Glutamatergic neuron (in vitro differentiated cells): ENCODE measurements at places on chromosomes 13 and 19. TPM values are rescaled to one million over a fixed set of nuclear protein-coding genes. Genes with fewer than 3 reads are reported as not detected.

Gene DMKN
- total RNA-seq = 0.88 TPM

Gene ZC3H4
- 50.3 TPM for total RNA-seq

Gene FPR2
- not detected for total RNA-seq

Gene CGB3
- not detected for total RNA-seq

Gene LRCH1
- total RNA-seq = 40.6 TPM

Gene ZNF175
- total RNA-seq = 12.4 TPM

Gene ZNF543
- total RNA-seq = 16.7 TPM

DNA sequence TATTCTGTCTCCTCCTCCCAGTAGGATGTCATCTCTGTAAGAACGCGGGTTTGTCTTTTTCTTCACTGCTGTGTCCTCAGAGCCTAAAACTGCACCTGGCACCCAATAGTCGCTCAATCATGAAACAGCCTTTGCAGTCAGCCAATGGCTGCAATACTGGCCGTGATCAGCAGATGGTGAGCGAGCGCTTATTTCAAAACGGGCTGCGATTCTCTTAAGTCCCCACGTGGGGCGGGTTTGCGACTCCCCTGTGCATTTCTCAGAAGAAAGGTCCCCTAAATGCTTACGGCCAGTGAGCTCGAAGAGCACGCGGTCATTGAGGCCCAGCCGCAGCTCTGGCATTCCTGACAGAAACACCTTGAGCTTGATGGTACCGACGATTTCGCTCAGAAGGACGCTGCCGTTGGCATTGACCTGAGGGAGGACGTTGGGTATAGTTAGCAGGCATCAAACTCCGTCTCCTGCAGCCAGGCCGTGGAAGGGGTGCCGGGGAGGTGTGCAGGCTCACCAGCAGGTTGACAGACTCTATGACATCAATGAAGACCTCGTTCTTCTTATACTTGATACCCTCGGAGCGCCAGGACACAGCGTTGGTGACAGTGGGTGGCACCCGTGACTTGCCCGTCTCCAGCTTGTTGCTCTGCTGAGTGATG, 6.0 kb downstream of the AP1M2 start:
- DNase-seq = peak; percentile 89

DNA sequence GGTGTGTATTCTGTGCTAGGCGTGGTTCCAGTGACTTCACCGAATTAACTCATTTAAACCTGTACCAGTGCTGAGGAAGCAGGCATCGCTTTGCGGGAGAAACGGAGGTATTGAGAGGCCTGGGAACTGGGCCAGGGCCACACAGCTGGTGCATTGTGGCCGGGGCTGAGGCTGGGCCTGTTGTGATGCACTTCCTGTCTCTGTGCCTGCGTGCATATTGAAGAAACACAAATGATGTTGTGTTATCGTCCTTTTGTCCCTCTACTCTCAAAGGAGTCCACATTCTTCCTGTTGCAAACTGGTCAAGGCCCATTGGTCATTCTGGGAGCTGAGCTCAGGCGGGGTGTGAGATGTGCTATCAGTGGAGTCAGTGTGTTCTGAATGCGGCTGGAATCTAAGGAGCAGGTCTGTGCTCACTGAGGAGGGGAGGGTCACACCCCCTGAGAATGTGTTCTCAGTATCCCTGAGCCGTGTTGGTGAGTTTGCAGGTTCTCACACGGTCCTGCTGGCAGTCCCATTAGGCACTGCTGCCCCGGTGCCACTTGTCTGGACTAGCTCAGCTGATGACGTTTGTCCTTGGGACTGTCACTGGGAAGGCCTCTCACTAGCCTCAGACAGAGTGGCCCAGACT, 62.1 kb downstream of the ARHGEF7 start:
- no peak for DNase-seq

DNA sequence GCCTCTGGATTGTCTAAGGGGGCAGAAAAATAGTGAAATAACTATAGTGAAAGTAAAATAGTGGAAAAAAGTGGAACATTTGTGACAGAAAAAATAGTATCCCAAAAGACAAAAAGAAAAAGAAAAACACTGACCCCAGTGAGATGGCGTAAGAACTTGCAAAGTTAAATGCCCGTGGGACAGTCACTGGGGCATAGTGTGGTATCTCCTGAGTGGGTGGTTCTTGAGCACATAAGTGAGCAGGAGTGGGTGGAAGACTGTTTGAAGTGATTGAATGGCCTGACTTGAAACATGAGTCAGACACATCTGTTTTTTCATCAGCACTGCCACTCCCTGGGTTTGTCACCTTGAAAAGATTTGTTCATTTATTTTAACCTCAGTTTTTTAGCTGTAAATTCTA, 2.5 kb downstream of the ZNF430 start:
- no peak for DNase-seq

DNA sequence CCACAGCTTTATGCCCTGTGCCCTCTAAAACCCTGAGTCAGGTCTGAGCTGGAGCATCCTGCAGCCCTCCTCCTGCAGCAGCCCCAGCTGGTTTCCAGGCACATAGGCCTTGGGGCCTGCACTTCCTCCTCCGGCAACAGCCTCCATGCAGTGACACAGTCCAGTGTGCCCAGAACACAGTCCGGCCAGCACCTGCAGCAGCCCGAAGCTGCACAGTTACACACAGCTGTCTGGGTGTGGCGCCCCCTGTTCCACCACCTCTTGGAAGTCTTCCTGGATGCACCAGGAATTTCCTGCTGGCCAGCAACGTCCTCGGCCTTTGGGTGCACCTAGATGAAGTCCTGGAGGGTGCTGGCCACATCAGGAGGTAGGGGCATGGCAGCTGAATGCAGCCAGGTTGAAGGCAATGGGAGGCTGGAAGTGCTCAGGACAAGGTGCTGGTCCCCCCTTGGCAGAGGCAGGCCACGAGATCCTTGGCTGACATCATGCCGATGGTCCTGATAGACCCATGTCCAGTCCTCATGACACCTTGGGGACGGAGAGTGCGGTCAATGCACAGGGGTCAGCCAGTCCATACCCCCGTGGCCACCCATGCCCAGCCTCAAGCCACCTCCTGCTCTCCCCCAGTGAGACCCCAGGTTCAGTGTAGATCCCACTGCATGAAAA, 27.1 kb upstream of the PARP4 start:
- DNase-seq = no peak

- DNase-seq = no peak
Measured at GRCh38 chr19:54387991-54388801, 23.5 kb upstream of the LAIR1 start.

- DNase-seq = no peak
Measured at GRCh38 chr13:46570273-46570672, 17.3 kb downstream of the LRCH1 start.

DNA sequence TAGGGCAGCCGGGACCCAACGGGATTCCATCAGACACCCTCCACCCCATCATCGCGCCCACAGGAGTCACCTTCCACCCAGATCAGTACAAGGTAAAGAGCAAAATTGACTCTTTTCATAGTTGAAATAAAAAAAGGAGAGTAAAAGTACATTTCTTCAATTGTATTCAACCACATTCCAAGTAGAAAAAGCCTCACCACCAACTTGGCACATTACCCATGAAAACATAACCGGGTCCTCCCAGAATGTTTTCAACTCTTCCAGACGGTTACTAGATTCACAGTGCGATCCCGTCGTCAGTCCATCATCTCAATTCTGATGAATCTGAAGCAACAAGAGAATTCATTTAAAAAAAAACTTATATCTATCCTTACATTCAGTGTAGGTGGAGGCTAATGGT, 125.2 kb downstream of the RAB20 start:
- no peak for DNase-seq

DNA sequence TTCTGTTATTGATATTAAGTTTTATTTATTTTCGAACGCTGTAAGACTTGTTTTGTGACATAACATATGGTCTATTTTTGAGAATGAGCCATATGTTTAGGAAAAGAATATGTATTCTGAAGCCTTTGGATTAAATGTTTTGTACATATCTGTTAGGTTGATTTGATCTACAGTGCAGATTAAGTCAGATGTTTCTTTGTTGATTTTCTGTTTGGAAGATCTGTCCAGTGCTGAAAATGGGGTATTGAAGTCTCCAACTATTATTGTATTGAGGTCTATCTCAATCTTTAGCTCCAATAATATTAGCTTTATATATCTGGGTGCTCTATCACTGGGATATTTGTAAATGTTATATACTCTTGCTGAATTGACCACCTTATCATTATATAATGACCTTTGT, 97.9 kb downstream of the MTUS2 start:
- DNase-seq = no peak

GRCh38 chr13:112669881-112670499, 19.8 kb upstream of the ATP11A start:
- peak; percentile 43 for DNase-seq

GRCh38 chr13:110266983-110267382, 40.0 kb downstream of the COL4A1 start:
- no peak for DNase-seq

- DNase-seq = no peak
Measured at GRCh38 chr13:48993150-48993549, 17.4 kb downstream of the FNDC3A start.

- DNase-seq = no peak
Measured at GRCh38 chr13:32316028-32316339, 676 bp downstream of the BRCA2 start.

DNA sequence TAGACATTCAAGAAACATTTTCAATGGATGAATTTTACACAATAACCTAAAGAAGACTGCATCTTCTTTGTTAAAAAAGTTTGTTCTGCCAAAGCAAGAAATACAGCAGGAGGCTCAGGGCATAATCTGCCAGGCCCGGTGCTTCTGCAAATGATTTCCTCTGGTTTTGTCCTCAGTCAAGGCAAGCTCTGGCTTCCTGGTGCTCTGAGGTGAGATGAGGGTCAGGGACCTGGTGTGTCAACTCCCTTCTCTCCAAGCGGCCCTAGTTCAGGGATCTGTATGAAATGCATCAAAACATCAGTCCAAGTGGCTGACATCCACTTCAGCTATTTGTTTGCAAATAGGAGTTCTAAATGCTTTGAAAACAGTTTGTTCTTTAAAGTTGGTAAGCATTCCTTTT, 31.6 kb downstream of the LACC1 start:
- no peak for DNase-seq

GRCh38 chr13:49792550-49793324, at the start of gene KPNA3:
TSS of gene KPNA3 (minus strand) at chr13:49792682. CDS start at chr13:49792506, 176 bp downstream.
- peak; percentile 95 for DNase-seq
